Mesendoderm (in vitro differentiated cells): ENCODE measurements at places on chromosomes 5 and 9.

- no peak overlapping the region for H3K4me3 ChIP-seq
- no peak overlapping the region for H3K27ac ChIP-seq
- H3K4me1 ChIP-seq = peaks cover 2% of the 10 kb centered on the region
- peaks cover 4% of the 10 kb centered on the region for H3K36me3 ChIP-seq
- no peak for DNase-seq
- H3K27me3 ChIP-seq = no peaks in the 10 kb centered on the region
These were observed 7.7 kb downstream of the ZNF622 start for GRCh38 chr5:16457853-16458252.

DNA sequence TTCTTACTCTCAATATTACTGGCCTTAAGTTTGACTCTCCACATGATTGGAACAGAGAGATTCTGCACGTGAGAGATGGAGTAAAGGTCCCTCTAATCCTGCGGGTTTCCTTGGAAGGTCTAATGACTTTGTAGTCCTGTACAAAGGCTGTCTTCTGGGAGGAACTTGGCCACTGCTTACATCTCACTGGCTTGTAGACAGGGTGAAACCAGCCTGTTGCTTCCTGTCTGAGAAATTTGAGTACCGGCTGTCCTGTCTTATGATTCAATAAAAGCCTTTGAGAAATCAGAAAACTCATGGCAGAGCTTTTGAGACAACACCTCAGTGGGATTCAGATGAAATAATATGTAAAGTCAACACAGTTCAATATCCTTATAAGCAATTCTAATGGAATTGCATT lies 43.0 kb downstream of the IL31RA start:
- no peak overlapping the region for H3K4me3 ChIP-seq
- no peak for DNase-seq
- no peaks in the 10 kb centered on the region for H3K36me3 ChIP-seq
- no peaks in the 10 kb centered on the region for H3K4me1 ChIP-seq
- H3K27ac ChIP-seq = no peak overlapping the region
- no peaks in the 10 kb centered on the region for H3K27me3 ChIP-seq

GRCh38 chr5:144134194-144134826 lies 36.1 kb downstream of the YIPF5 start:
- H3K4me1 ChIP-seq = no peaks in the 10 kb centered on the region
- H3K27ac ChIP-seq = no peak overlapping the region
- H3K4me3 ChIP-seq = no peak overlapping the region
- DNase-seq = no peak
- H3K36me3 ChIP-seq = no peaks in the 10 kb centered on the region

GRCh38 chr5:81147011-81147885 lies 85.9 kb upstream of the CKMT2 start:
- H3K27ac ChIP-seq = no peak overlapping the region
- H3K36me3 ChIP-seq = no peaks in the 10 kb centered on the region
- H3K27me3 ChIP-seq = no peaks in the 10 kb centered on the region

- no peak overlapping the region for H3K27ac ChIP-seq
- H3K27me3 ChIP-seq = no peaks in the 10 kb centered on the region
- no peak overlapping the region for H3K4me3 ChIP-seq
- no peak for DNase-seq
These were observed 67.6 kb upstream of the SELENOP start for GRCh38 chr5:42879291-42879690.
